ENCODE measurements at places on chromosomes 3 and 15.

- DNase-seq: no peak
Measured at GRCh38 chr3:46887980-46888494, 10.5 kb downstream of the PTH1R start.

- DNase-seq: peak; percentile 81
Measured at GRCh38 chr3:122101646-122102045, 46.5 kb downstream of the CD86 start.

- no peak for DNase-seq
Measured at GRCh38 chr15:57769266-57769665, 62.8 kb downstream of the POLR2M start.

GRCh38 chr15:68699881-68700454 lies 120.7 kb downstream of the ANP32A start:
- no peak for DNase-seq

DNA sequence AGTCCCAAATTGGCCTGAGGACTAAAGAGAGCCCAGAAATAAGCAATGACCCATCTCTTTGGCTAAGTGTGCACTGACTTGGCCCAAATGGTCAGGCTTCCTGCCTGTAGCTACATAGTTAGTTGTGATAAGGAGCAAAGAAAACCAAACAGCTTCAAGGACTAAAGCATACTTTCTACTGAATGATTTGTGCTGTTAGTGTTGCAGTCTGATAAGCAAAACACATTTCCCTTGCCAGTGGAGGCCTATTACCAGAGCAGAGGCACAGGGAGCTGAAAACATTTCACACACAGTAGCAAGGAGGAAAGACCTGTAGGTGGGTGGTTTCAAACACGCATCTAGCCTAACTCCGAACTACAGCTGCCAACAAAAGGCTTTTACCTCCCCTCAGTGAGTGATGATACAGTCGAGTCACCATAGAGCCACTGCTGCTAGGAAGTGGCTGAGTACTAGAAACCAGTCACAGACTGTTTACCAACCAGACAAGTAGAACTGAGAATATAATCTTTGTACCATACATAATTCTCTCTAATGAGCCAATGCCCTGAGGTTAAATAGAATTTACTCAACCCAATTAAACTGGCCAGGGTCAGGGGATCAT lies 222.3 kb upstream of the THBS1 start:
- DNase-seq: no peak

DNA sequence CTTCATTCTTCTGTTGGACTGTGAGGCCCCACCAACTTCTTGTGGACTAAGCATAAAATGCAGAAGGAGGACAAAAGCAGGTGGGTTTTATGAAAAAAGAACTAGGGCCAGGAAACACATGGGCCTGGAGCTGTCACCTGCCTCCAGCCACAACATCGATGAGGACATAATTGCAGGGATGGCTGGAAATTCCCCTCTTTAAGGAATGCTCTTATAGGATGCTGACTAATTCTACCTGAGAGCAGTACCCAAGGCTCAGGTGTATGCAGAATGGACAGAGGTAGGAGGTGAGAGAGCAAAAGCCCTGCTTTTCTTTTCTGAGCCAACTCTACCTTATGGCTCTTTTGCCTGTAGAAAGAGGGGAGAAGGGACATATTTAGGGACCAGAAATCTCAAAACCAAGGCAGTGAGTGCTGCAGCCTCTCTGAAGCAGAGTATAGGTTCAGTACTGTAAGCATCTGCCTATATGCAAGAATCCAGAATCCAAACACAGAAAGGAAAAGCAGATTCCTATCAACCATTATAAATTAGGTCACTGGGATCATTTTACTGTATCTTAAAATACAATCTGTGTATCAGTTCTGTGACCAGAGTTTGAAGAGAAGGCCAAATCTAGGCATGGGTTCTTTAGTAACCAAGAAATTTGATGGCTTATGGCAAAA lies 205.3 kb upstream of the WNT5A start:
- no peak for DNase-seq

GRCh38 chr3:188188911-188189310 lies 35.0 kb downstream of the LPP start:
- no peak for DNase-seq

DNA sequence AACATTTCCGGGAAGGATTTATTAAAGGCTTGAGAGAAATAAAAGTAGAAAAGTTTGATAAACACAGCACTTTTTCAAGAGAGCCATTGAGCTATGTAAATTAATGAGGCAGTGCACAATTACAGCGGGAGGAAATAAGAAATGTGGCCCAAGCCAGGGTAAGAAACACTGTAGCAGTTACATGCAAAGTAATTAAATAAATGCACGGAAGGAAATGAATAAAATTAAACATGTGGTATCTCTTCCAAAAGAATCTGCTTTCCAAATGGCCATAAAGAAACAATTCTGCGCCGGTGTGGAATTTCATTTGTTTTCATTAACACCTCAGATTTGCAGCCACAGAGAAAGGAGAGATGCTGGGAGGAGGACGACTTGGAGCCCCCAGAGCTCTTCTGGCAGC lies 35.3 kb downstream of the ZPLD1 start:
- no peak for DNase-seq

- no peak for DNase-seq
Measured at GRCh38 chr3:56739036-56739435, 56.0 kb upstream of the TASOR start.

DNA sequence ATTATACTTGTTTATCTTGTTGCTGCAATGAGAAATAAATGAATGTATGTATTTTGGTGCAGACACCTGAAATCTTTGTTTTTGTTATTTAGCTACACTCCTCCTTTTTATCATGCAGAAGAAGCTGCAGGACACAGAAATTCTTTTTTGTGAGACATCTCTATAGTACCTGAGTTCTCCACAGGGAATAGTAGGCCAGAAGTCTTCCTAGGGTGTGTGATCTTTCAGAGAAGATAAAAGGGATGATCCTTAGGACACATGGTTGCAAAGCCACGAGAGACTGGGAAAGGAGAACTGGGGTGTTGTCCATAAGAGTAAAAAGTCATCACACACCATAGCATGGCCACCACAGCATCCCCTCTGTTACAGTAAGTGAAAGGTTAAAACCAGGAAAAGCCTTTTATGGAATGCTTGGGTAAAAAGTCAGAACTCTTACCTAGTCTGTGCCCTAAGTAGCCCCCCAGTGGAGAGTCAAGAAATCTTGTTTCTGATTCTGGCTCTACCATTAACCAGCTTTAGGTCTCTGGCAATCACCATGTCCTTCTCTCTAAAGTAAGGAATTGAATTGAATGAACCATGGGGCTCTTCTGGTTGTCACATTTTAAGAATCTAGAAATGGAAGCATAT lies 31.9 kb upstream of the ADGRG7 start:
- DNase-seq: no peak

- no peak for DNase-seq
Measured at GRCh38 chr3:52036829-52037228, 19.5 kb downstream of the DUSP7 start.

DNA sequence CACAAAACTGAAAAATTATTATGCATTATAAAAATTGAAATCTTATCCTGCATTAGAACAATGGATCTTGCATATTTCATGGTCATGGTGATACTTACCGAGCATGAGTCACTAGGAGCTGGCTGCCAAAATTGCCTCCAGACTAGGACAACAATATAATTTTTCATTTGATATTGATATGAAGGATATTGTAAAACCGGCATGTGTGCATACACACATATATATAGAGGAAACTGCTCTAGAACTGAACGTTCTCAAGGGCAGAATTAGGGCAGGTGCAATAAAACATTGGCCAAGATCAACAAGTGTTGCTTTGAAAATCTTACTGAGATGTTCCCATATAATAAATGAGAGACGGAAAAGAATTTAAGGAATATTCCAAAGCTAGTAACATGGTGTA lies 319.4 kb upstream of the POU1F1 start:
- DNase-seq: no peak

GRCh38 chr15:82680200-82681102 lies 29.2 kb downstream of the AP3B2 start:
- peak; percentile 10 for DNase-seq

DNA sequence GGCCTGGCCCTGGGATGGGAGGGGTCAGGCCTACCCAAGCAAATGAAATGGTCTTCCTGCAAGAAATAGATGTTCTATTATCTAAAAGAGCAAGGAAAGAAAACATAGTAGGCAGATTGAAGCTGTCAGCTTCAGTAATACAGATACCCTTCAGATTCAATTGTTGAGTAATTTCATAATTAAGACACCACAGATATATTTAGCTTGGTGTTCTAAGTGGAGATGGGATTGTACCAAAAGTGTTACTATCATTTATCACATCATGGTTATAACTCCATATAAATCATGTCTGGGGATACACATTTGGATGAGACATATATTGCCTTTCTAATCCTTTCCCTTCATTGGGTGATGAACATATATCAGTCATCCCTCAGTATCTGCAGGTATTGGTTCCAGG lies 41.9 kb upstream of the FAH start:
- DNase-seq: no peak

GRCh38 chr15:48596415-48596814 lies 49.1 kb downstream of the FBN1 start:
- no peak for DNase-seq

GRCh38 chr3:69871868-69872267 lies 127.7 kb upstream of the SAMMSON start:
- DNase-seq: no peak

- DNase-seq: no peak
Measured at GRCh38 chr3:128466840-128467541, at the start of gene DNAJB8. DNAJB8 (minus strand) TSS chr3:128466890; CDS start chr3:128463245, 3,645 bp downstream.

DNA sequence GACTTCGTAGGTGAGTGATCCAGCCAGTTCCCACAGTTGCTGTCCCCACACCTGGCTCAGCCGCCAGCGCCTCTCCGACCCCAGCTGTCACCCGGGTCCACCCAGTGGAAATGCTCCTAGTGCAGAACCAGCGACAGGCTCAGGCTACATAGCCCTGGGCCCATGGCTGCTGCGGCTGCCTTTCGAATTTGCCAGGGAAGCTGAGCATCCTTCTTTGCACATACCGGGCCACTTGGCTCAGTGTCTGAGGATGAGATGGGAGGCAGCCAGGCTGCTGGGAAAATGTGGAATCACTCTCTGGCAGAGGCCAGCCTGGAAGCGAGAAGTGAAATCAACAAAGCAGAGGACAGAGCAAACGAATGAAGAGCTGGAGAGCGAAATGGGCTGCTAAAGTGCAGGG lies 80.1 kb downstream of the ST8SIA2 start:
- DNase-seq: no peak

GRCh38 chr3:72319194-72320094 lies 528.8 kb downstream of the SHQ1 start:
- no peak for DNase-seq

GRCh38 chr15:69086427-69087204 lies 72.1 kb downstream of the NOX5 start:
- no peak for DNase-seq

GRCh38 chr15:41151451-41152005 lies 35.4 kb upstream of the INO80 start:
- no peak for DNase-seq

- no peak for DNase-seq
Measured at GRCh38 chr3:169552533-169552932, 111.0 kb downstream of the MECOM start.

- DNase-seq: no peak
Measured at GRCh38 chr3:107951126-107951525, 139.7 kb downstream of the CD47 start.

DNA sequence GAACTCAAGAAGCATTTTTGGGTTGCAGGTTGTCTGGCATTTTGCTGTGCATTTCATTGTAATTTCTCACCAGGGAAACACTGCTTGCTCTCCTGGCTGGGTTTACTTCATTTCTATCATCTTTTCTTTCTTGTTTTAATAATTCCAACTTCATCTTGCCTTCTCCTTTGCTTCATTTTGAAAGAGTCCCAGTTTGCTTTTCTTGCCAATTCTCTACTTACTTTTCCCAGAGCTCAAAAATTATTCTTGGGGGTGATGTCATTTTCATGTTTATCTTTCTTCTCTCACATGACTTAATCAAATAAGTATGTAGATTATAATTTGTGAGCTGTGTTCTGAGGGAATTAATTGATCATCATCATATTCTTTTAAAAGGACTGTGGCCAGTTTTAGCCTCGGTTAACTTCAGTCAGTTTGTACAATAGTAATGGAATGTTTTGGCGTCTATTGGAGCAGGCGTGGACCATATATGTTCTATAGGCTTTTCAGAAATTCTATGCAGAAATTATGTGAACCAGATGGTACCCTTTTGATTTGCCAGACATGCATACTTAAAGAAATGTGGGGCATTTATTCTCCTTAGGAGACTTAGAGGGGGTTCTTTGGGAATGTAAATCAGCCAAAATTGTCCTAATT lies 30.1 kb downstream of the SH3GL3 start:
- DNase-seq: no peak

GRCh38 chr3:56800130-56800831 lies 1.5 kb downstream of the ARHGEF3 start:
- no peak for DNase-seq

DNA sequence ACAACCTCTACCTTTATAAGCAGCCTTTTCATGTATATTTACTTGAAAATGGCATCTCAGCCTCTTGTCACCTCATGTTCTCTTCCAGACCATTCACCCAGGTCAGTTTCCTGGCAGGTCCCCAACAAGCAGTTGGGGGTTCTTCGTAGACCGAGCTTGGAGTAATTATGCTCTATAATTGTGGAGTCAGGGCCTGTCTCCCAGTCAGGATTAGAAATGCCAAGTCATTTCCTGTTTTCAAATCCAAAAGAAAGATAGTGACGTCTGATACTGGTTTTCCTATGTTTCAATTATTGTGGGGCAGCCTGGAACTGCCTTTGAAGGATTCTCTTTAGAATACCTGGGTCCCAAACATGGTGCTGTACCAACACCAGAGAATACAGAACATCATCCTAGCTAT lies 430.6 kb downstream of the MECOM start:
- peak; percentile 82 for DNase-seq

GRCh38 chr15:26736502-26737248 lies 36.2 kb downstream of the GABRB3 start:
- DNase-seq: no peak

DNA sequence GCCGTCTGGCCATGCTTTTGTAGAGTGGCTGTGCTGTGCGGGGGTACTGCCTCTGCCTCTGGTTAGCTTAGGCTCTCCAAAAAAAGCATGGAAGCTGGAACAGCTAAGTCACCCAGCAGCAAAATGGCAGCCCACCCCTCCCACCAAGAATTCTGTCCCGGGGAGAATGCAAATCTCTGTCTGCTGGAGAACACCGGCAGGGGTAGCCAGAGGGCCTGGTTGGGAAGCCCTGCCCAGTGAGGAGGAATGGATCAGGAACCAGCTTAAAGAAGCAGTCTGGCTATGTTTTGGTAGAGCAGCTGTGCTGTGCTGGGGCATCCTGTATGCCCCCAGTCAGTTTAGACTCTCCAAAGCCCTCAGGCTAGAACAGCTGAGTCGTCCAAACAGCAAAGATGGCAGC lies 56.2 kb upstream of the PTPRG start:
- no peak for DNase-seq

GRCh38 chr3:18086760-18087159 lies 338.4 kb downstream of the SATB1 start:
- no peak for DNase-seq

DNA sequence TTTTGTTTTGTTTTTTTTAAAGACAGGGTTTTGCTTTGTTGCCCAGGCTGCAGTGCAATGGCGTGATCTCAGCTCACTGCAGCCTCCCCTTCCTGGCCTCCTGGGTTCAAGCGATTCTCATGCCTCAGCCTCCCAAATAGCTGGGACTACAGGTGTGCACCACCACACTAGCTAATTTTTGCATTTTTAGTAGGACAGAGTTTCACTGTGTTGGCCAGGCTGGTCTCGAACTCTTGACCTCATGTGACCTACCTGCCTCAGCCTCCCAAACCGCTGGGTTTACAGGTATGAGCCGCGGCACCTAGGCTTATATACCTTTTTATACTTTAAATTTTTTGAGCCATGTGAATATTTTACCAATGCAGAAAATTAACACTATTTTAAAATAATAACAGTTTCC lies 56.9 kb upstream of the HERC1 start:
- no peak for DNase-seq

Measured in NCI-H2081 treated with DMSO at 0.1 percent for 48 hours (cell line).